ENCODE measurements at places on chromosomes 1 and 21. TPM values are rescaled to one million over a fixed set of nuclear protein-coding genes. Genes with fewer than 3 reads are reported as not detected.

DMRTA2 gene
- total RNA-seq: 1.7 TPM

OR2L8 gene
- not detected for total RNA-seq

FCRL5 gene
- 0.72 TPM for total RNA-seq

FAM177B gene
- 0.64 TPM for total RNA-seq

ITGB2 gene
- 7.1 TPM for total RNA-seq

GRCh38 chr1:57772580-57773195 lies 348.8 kb upstream of the DAB1 start:
- no peak for ATAC-seq

GRCh38 chr1:33984906-33985565 lies 121.2 kb downstream of the HMGB4 start:
- ATAC-seq: no peak

GRCh38 chr1:32764826-32765569 lies 52.2 kb downstream of the YARS1 start:
- no peak for ATAC-seq

DNA sequence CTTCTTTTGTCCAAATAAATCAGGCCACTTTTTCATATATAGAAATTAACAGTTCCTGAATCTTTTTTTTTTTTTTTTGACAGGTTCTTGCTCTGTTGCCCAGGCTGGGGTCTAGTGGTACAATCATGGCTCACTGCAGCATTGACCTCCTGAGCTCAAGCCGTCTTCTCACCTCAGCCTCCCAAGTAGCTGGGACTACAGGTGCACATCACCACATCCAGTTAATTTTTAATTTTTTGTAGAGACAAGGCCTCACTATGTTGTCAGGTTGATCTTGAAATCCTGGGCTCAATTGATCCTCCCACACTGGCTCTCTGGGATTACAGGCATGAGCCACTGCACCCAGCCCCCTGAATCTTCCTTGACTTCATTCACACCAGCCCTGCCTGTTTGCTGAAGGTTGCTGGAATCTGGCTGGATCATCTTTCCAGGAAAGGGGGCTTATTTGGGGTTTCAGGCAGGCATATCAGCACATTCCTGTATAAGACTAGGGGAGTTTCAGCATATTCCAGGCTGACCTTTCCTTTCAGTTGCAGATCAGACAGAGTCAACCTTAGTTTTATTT lies 78.2 kb upstream of the ARHGAP29 start:
- no peak for ATAC-seq

DNA sequence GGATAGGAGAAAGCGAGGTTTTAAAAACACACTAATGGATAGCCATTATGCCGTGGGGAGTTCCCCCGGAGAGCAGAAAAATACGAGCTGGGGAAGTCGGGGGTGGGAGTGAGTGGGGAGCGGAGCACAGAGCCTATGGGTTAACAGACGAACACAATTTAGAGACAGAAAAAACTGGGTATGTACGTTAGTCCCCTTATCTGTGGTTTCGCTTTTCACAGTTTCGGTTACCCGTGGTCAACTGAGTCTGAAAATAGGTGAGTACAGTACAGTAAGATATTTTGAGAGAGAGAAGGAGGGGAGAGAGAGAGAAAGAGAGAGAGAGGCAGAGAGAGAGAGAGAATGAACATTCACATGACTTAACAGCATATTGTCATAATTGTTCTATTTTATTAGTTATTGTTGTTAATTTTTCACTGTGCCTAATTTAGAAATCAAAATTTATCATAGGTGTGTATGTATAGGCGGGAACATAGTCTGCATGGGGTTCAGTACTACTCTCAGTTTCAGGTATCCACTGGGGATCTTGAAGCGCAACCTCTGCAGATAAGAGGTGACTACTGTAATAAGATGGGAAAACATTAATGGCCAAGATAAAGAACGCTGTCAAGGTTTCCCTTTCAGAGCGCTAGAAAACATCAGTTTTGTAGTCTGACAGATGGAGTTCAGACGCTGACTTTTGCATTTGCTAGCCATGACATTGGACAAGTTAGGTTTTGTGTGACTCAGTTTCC lies 125.6 kb upstream of the LMO4 start:
- no peak for ATAC-seq

DNA sequence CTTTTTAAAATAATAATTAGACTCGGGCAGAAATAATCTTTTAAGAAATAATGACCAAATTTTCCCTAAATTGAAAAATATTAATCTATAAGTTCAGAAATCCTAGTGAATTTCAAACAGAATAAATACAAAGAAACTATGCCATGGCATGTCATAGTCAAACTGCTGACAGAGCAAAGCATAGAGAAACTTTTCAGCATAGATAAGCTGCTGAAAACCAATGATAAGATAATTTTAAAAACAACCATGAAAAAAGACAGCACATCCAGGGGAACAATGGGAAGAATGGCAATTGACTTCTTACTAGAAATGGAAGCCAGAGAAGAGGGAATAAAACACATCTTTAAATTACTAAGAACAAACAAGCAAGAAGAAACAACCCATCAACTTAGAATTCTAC lies 19.8 kb downstream of the CD1D start:
- no peak for ATAC-seq

DNA sequence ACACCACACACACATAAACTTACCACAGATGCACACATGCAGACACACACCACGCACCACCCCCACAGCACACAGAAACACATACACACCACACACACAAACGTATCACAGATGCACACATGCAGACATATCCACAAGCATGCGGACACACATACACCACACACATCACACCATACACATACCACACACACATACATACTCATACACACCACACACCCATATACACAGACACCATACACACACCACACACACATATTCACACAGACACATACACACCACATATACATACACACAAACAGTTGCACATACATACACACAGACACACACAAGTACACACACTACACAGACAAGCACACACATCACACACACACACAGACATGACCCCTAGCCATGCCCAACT lies 37.5 kb upstream of the PDE9A start:
- no peak for ATAC-seq

DNA sequence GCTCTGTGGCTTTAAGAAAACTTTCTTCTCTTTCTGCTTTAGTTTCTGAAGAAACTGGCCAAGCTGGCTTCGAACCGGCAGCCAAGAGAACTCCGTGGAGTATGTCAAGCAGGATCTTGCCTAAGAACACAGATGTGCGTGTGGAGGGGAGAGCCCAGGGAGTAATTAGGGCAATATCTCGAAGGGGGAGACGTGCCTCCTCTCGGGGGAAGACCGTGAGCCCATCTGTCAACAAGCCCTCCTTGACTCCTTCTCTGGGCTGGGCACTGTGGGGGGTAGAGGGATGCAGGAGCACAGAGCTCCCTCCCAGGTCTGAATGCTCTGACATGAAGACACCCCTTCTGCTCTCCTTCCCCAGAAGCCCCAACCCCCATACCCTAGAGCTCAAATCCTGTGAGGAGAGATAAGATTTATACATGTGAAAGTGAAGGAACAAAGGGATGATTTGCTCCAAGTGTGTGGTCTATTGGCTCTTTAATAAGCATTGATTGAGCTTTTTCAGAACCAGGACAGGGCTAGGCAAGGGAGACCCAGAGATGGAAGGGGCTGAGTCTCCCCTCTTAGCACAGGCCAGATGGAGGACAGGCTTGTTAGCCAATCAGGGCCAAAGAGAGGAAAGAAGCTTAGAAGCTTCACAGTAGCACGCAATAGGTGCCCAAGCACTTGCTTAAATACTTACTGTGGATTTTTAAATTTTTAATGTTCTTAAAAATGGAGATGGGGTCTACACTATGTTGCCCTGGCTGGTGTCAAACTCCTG lies 37.5 kb downstream of the EDN2 start:
- no peak for ATAC-seq

DNA sequence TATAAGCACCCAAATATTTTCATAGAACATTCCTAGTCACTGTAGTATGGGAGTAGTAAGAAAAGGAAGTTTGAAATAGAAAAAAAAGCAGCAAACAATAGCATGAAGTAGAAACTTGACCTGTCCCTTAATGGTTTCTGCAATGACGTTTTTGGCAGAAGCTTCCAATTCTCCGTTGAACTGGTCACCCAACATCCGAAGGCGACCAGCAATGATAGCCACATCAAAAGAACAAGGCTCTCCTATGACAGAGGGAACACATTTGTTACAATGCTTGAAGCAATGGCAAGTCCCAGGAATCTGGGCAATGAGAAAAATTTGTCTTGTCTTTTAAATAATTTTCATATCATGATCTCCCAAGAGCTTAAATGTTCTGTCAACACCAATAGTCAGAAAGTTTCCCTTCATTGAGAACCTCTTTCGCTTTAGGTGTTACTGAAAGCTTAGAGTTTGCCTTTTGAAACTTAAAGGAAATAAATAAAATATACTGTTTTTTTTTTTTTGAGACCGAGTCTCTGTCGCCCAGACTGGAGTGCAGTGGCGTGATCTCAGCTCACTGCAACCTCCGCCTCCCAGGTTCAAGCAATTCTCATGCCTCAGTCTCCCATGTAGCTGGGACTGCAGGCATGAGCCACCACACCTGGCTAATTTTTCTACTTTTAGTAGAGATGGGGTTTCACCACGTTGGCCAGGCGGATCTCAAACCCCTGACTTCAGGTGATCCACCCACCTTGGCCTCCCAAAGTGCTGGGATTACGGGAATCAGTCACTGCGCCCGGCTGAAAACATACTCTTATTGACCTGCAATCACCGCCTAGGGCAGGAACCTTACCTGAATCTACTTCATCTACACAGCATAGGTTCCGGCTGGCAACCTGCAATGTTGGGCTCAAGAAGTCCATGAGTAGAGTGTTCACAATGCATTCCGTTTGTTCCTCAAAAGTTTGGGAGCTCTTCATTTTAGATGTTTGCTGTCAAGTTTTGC lies 672 bp downstream of the BCL2L15 start:
- peak; percentile 44 for ATAC-seq

GRCh38 chr1:156848461-156849150 lies 10.3 kb downstream of the INSRR start:
- ATAC-seq: peak; percentile 13

GRCh38 chr1:166915042-166915441 lies 39.0 kb upstream of the TADA1 start:
- no peak for ATAC-seq

GRCh38 chr1:118783095-118783758 lies 204.9 kb downstream of the TBX15 start:
- no peak for ATAC-seq

GRCh38 chr1:45971335-45971734 lies 161.1 kb downstream of the PIK3R3 start:
- ATAC-seq: no peak

DNA sequence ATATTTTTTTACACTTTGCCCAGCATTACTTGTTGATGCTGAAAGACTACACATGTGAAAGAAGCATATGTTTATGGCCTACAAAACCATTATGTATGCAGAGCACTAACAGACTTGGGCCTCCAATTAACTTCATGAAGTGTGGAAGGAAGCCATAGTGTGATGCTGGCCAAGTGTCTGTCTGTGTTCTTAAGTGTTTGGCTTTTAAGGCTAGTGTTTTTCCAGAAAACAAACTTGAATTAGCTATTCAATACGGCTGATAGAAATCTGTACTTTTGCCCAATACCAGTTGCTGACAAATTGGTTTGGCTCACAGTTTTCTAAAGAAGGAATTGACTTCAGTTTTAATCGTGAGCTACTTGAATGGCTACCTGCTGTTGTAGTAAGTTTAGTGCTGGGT lies 136.1 kb downstream of the ADGRL2 start:
- no peak for ATAC-seq

DNA sequence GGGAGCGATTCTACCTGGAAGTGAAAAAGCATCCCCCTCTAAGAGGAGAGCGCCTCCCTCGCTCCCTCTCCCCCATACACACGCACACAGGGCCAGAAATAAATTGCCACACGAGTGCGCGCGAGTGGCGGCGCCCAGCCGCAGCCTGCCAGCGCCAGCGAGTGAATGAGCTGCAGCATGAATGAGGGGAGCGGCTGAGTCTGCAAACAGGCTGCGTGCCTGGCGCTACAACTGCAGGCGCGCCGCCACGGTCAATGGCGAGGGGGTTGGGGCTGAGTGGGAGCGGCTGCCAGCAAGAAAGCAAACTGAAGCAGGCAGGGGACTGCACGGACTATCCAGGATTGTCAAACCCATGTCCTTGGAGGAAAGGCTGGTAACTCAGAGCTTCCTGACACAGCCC lies 2.2 kb downstream of the CAMK1G start:
- ATAC-seq: peak; percentile 76
